Body of pancreas (tissue), 4 donors: ENCODE measurements at places on chromosomes 7 and 10. TPM values are rescaled to one million over a fixed set of nuclear protein-coding genes. Genes with fewer than 3 reads are reported as not detected.
A peak's percentile ranks its signal among the peaks of the same experiment; 100 is the strongest.

DNA sequence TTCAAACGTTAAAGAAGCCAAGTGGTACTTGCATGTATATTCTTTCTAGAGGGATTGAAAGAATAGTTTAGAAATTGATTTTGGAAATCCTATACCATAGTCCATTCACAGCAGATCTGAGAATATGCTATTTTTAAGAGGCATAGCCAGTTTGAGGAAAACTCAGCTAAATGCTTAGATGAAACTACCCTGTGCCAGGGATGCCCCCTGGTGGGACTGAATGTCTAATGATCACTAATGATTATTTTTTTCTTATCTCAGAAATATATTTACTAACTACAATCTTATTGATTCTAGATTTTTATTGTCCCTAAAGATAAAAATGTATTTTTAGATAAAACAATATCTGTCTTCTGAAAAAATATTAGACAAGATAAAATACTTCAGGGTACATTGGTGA lies 844.9 kb upstream of the PHF14 start:
- H3K27ac ChIP-seq: no peak overlapping the region
- H3K4me1 ChIP-seq: no peaks in the 10 kb centered on the region
- H3K36me3 ChIP-seq: no peaks in the 10 kb centered on the region
- no peak overlapping the region for H3K4me3 ChIP-seq

GRCh38 chr10:17712717-17713471 lies 39.1 kb upstream of the TMEM236 start:
- H3K27me3 ChIP-seq: no peaks in the 10 kb centered on the region
- H3K4me3 ChIP-seq: no peak overlapping the region
- no peak for DNase-seq
- H3K27ac ChIP-seq: no peak overlapping the region

DNA sequence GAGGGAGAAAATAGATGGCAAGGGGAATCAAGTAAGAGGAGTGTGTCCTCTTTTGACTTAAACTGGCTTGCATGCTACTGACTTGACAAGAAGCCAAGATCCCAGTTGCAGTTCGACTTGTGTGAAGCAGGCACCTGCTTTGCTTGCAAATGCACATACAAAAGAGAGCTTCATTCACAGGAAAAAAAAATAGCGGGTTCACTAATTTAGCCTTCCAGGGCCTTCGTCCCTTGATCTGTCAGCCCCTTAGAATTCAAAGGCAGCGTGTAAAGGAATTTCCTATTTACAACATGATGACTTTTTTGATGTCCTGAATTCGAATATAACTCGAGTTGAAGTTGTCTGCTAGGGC lies 192.1 kb downstream of the CELF2 start:
- H3K4me3 ChIP-seq: no peak overlapping the region
- no peaks in the 10 kb centered on the region for H3K27me3 ChIP-seq
- H3K4me1 ChIP-seq: peaks cover 11% of the 10 kb centered on the region
- H3K36me3 ChIP-seq: no peaks in the 10 kb centered on the region

GRCh38 chr10:117345143-117345542 lies 30.1 kb downstream of the PDZD8 start:
- no peak overlapping the region for H3K4me3 ChIP-seq
- H3K4me1 ChIP-seq: peaks cover 41% of the 10 kb centered on the region
- no peak for DNase-seq
- no peaks in the 10 kb centered on the region for H3K27me3 ChIP-seq
- H3K27ac ChIP-seq: no peak overlapping the region

GRCh38 chr7:138097064-138097741 lies 20.9 kb downstream of the AKR1D1 start:
- no peak overlapping the region for H3K4me3 ChIP-seq
- no peaks in the 10 kb centered on the region for H3K4me1 ChIP-seq
- H3K27me3 ChIP-seq: no peaks in the 10 kb centered on the region
- no peaks in the 10 kb centered on the region for H3K36me3 ChIP-seq
- H3K27ac ChIP-seq: no peak overlapping the region

DNA sequence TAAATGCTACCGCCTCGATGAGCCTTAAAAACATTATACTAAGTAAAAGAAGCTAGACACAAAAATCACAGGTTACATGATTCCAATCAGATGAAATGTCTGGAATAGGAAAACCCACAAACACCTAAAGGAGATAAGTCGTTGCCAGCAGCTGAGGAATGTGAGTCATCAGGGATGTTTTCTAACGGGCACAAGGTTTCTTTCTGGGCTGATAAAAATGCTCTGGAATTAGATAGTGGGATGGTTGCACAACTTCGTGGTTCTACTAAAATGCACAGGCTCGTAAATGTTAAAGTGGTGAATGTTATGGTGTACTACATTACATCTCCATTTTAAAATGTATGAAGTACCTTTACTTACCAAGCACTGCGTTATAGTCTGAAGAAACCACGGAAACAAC lies 9.7 kb downstream of the ABLIM1 start:
- no peak for DNase-seq
- H3K4me3 ChIP-seq: no peak overlapping the region
- peaks cover 35% of the 10 kb centered on the region for H3K4me1 ChIP-seq

DNA sequence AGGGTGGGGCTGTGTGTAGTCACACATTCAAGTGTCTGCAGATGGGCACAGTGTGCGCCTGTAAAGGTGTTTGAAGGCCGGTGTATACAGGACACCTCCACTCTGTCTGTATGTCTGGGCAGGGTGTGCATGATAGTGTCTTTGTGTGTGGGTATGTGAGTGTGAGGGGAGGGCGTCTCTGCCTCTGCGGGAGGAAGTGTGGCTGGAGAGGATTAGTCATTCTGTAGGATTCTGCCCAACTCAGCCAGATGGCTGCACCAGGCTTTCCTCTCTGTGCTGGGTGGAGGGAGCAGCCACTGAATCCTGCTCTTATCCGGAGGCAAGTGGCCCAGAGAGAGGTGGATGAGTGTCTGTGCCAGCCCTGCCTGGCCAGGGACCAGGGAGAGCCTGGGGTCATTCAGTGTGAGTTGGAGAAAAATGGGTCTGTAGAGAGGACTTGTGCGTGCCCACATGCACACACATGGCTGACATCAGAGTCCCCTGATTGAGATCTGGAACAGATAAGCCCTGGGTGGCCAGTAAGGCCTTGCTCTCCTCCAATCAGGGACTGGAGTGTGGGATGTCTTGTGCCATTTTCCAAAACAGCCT lies 1.7 kb downstream of the SFXN3 start:
- H3K4me3 ChIP-seq: peak overlapping the region; percentile 52
- DNase-seq: peak; percentile 45
- peak overlapping the region; percentile 97 for H3K27ac ChIP-seq
- H3K4me1 ChIP-seq: peaks cover 35% of the 10 kb centered on the region

DNA sequence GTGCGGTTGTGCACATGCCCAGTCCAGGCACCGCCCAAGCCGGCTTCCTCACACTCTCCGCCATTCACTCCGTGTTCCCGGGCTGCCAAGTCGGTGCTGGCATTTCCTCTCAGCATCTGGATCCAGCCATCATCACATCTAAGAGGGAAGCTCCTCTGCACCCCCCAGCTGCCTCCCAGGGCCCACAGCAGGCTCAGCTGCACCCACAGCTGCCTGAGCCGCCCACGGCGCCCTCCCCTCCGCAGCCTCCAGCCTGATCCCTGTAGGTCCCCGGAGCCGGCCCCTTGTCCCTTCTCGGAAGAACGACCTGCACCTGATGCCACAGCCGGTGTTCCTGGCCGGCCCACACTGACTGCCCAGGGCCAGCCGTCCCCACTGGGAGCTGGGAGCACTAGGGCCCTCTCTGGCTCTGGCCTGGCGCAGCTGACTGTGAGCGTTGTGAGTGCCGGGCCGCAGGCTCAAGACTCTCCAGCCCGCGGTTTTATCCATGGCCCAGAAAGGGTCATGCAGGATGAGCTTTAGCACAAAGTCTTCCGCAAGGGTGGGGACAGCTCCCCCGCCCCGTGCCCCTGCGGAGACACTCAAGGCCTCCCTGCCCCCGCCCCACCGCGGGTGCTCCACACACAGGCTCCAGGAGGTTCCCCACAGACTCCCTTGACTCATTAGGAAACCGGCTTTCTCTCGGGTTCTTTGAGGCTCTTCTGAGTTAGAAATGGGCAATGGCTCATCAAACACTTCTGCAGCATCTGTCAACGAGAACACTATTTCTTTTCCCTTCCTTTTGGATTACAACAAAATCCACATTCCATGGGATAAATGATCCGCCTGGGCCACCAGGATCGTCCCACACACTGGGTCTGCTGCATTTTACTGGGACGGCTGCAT lies 31.2 kb downstream of the CFAP46 start:
- no peak overlapping the region for H3K27ac ChIP-seq
- no peak overlapping the region for H3K4me3 ChIP-seq
- H3K27me3 ChIP-seq: no peaks in the 10 kb centered on the region
- no peaks in the 10 kb centered on the region for H3K4me1 ChIP-seq
- DNase-seq: no peak

GRCh38 chr7:149474309-149475120 lies 13.7 kb upstream of the ZNF777 start:
- no peaks in the 10 kb centered on the region for H3K4me1 ChIP-seq
- no peak overlapping the region for H3K27ac ChIP-seq
- no peaks in the 10 kb centered on the region for H3K27me3 ChIP-seq
- peaks cover 5% of the 10 kb centered on the region for H3K36me3 ChIP-seq

- no peaks in the 10 kb centered on the region for H3K36me3 ChIP-seq
- no peak overlapping the region for H3K27ac ChIP-seq
- no peaks in the 10 kb centered on the region for H3K4me1 ChIP-seq
- no peak overlapping the region for H3K4me3 ChIP-seq
- H3K27me3 ChIP-seq: no peaks in the 10 kb centered on the region
Observed at GRCh38 chr10:84012431-84012830, 126.9 kb upstream of the GHITM start.

- no peak overlapping the region for H3K4me3 ChIP-seq
- H3K27ac ChIP-seq: no peak overlapping the region
- no peaks in the 10 kb centered on the region for H3K36me3 ChIP-seq
Observed at GRCh38 chr7:16365177-16365576, 56.2 kb downstream of the CRPPA start.

- H3K4me3 ChIP-seq: no peak overlapping the region
- no peaks in the 10 kb centered on the region for H3K36me3 ChIP-seq
- H3K27ac ChIP-seq: no peak overlapping the region
- DNase-seq: no peak
Observed at GRCh38 chr7:3927446-3928110, 626.5 kb downstream of the SDK1 start.

- H3K27me3 ChIP-seq: no peaks in the 10 kb centered on the region
- no peaks in the 10 kb centered on the region for H3K36me3 ChIP-seq
- H3K4me3 ChIP-seq: no peak overlapping the region
- peaks cover 13% of the 10 kb centered on the region for H3K4me1 ChIP-seq
Observed at GRCh38 chr7:70704831-70705346, 427.1 kb upstream of the GALNT17 start.

DNA sequence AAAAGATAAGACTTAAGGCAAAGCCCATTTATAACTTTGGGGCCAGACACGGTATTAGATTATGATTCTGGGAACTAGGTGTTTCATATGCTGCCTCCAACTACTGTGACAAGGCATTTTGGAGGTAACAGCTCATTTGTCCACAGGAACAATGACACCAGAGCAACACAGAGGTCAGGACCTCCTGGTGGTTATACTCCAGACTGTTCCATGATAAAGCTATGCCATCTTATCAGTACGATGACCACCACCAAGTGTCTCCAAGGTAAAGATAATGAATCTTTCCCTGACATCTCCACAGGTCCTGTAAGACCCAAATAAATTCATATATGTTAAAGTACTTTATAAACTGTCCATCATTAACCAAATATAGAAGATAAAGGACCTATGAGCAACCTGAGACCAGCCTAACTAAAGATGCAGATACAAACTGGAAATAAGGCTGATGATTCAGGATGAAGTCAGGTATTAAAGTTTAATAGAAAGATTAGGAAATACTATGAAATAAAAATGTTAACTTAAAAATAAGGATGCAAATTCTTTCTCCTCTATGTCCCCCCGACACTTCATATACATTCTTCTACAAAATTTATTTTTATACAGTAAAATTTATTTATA lies 26.2 kb downstream of the CUL2 start:
- H3K36me3 ChIP-seq: no peaks in the 10 kb centered on the region
- no peak overlapping the region for H3K27ac ChIP-seq
- no peak overlapping the region for H3K4me3 ChIP-seq
- H3K27me3 ChIP-seq: no peaks in the 10 kb centered on the region
- H3K4me1 ChIP-seq: no peaks in the 10 kb centered on the region

DNA sequence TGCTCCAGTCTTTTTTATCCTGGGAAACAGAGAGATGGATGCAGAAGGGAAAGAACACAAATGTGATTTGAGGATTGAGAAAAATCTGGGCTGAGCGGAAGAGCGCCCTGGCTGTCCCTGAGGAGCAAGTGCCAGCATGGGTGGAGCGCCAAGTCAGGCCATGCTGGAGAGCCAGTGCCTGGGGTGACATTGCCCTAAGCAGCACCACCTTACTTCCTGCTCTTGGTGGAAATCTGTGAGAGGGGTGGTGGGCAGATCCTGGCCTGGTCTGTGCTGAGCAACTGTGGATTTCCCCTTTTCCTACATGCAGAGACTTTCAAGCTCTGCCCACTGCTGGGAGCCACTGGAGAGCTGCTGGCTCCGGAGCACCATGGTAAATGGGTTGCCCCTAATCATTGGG lies 36.9 kb downstream of the DDIT4 start:
- H3K27ac ChIP-seq: no peak overlapping the region
- H3K4me3 ChIP-seq: no peak overlapping the region
- H3K36me3 ChIP-seq: no peaks in the 10 kb centered on the region
- H3K27me3 ChIP-seq: no peaks in the 10 kb centered on the region
- H3K4me1 ChIP-seq: peaks cover 34% of the 10 kb centered on the region

GRCh38 chr7:108299251-108299973 lies 156.8 kb downstream of the NRCAM start:
- H3K27ac ChIP-seq: peak overlapping the region; percentile 21
- H3K36me3 ChIP-seq: no peaks in the 10 kb centered on the region
- H3K4me1 ChIP-seq: peaks cover 21% of the 10 kb centered on the region
- H3K27me3 ChIP-seq: no peaks in the 10 kb centered on the region

DNA sequence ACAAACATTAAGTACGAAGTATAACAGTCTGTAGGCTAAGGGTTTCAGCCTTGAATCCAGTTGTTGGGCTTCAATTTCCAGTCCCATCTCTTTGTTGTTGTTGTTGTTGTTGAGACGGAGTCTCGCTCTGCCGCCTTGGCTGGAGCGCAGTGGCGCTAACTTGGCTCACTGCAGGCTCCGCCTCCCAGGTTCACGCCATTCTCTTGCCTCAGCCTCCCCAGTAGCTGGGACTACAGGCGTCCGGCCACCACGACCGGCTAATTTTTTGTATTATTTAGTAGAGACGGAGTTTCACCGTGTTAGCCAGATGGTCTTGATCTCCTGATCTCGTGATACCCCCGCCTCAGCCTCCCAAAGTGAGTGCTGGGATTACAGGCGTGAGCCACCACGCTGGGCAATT lies 464.9 kb downstream of the ANKRD7 start:
- H3K4me3 ChIP-seq: no peak overlapping the region
- no peaks in the 10 kb centered on the region for H3K27me3 ChIP-seq
- H3K36me3 ChIP-seq: no peaks in the 10 kb centered on the region
- H3K27ac ChIP-seq: no peak overlapping the region
- H3K4me1 ChIP-seq: no peaks in the 10 kb centered on the region
- no peak for DNase-seq

- no peak overlapping the region for H3K27ac ChIP-seq
- H3K36me3 ChIP-seq: no peaks in the 10 kb centered on the region
- H3K27me3 ChIP-seq: no peaks in the 10 kb centered on the region
- no peaks in the 10 kb centered on the region for H3K4me1 ChIP-seq
- H3K4me3 ChIP-seq: no peak overlapping the region
- no peak for DNase-seq
Observed at GRCh38 chr7:18575622-18576572, 80.3 kb downstream of the HDAC9 start.

CALML5 gene
- total RNA-seq: not detected

SLC26A3 gene
- total RNA-seq: not detected

HGF gene
- total RNA-seq: 6.9 TPM

EVX1 gene
- not detected for total RNA-seq

PBLD gene
- 41.2 TPM for total RNA-seq

IL6 gene
- total RNA-seq: 0.99 TPM

GOT1 gene
- total RNA-seq: 14.8 TPM

CALU gene
- total RNA-seq: 36.3 TPM

DIP2C gene
- total RNA-seq: 9.6 TPM
